ENCODE measurements at places on chromosomes 4 and X.

- DNase-seq, result no peak
Observed at GRCh38 chrX:151828439-151829080, 84.1 kb upstream of the MAGEA4 start.

GRCh38 chr4:98470366-98470765 is 188.0 kb downstream of the TSPAN5 start:
- DNase-seq, result no peak

GRCh38 chrX:116232833-116233232 is 62.3 kb downstream of the AGTR2 start:
- DNase-seq, result no peak

- no peak for DNase-seq
Observed at GRCh38 chrX:73851014-73852009, 288.3 kb downstream of the CHIC1 start.

DNA sequence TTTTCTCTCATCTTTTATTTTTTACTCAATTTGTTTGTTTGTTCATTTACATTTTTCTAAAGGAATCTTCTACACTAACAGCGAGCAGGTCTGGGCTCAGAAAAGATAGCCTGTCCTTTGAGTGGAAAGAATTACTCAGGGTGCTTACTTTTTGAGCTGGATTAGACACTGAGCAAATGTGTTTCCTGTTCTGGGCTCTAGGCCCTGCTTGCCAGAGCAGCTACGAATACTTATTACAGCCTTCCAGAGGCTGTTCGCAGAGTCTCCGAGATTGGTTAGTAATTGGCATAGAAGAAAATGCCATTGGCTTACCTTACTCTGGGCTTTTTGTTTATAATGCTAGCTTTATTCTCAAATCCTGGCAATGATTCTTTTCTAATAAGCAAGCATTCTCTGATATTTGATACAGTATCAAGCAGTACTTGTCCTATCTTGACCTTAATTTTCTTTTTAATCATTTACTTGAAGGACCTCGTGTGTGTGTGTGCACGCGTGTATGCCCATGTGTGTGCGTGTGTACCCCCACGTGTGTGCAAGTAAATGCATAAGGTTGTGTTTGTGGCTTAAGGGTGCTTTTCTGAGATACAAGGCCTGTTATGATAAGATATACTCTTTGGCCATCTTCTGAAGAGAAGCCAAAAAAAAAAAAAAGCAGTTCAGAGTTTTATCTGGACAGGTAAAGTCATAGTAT is 76.2 kb upstream of the GRXCR1 start:
- DNase-seq, result no peak

DNA sequence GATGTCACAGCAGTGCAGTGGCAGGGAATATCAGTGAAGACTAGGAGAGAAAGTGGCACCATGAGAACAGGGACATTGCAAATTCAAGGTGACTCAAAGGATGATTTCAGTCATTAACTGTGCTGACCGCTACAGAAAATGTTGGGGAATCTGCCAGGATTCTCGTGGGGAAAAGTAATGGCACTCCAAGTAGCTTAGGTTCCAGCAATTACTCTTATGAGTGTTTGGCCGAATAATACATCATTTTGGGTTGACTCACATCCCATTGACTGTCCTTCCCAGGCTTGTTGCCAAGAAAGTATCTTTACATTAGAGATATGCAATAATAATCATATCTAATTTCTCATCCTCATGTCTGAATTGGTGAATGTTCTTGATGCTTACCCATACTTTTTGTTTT is 1411.1 kb upstream of the PCDH7 start:
- DNase-seq, result no peak

DNA sequence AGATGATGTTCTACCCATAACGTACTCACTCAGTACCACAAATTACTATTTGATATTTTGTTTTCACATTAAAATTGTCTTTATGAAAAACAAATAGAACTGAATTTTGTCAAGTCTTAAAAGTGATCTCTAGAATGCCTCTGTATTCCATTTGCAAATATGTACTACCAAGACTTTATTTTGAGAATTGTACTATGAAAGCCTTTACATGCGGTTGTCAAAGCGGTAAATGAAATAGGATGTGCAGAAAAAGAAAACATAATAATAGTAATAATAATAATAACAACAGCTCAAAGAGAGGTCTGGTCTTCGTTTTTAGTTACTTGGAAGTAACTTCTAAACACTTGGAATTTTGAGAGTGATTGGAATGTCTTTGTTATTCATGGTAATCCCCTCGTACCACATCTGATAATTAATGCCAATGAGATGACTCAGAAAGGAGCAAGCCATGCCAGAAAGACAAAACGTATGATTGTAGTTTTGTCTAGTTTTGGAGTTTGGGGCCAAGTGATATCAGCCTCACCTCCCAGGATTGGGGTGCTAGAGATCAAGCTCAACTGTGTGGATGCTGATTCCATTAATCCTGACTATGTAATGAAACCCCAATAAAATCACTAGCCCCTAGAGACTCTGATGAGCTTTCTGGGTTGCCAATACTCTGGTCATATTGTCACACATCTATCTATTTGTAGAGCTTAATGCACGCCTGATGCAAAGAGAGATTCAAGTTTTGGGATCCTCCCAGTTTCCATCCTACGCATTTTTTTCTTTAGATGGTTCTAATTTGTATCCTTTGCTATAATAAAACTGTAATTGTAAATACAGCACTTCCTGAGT is 20.2 kb upstream of the CTSO start:
- no peak for DNase-seq

GRCh38 chrX:68440940-68441339 is 7.6 kb upstream of the OPHN1 start:
- no peak for DNase-seq

DNA sequence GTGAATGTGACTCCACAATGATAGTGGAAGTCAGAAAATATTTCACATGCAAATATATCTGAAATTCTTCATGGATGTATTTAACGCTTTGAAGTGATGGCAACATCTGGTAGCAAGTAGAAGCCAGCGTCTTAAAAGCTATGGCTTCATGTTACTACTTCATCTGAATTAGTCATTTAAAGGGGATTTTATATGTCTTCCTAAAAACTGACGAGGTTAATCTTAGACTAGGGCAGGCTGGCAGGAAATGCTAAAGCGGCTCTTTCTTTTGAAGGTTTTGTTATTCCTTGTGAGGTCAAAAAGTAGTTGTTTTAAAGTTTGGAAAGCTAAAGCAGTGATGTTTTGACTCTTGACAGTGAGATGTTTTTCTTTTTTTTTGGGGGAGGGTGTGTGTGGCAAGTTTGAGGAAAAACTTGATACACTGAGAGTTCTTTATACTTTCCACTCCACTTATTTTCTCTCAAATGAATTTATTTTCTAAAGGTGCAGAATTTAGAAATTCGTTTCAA is 22.6 kb downstream of the PLS3 start:
- no peak for DNase-seq

DNA sequence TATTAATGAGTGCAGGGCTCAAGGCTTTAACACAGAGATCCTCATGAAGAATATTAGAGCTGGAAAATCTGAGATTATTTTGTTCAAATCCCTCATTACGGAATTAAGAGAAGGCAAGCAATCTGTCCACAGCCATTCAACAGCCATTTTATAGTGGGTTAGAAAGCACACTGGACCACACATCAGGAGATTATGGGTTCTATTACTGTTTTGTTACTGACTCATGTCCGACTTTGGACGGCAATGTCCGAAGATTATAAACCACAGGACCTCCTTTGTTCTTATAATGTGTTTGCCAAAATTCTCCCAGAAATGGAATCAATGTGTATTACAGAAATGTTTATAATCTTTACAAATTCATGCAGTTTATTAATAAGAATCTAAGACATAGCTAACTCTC is 8.1 kb downstream of the LAMTOR3 start:
- no peak for DNase-seq

DNA sequence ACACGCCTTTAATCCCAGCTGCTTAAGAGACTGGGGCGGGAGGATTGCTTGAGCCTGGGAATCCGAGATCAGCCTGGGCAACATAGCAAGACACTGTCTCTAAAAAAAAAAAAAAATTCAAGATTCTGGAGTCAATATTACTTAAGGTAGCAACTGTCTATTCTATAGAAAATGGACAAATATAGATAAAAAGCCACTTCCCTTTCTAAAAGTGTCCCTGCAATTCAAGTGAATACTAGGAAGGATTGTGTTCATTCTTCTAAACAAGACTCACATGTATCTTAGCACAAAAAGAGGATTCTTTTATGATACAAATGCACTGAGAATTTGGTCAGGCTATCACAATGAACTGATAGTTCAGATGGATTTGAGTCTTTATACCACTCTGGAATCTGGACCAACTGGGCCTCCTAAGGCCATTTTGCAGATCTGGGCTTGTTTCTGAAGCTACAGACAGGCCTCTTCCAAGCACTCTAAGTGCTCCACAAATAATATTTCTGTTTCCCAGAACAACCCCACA is 7.0 kb downstream of the PKD2 start:
- no peak for DNase-seq

DNA sequence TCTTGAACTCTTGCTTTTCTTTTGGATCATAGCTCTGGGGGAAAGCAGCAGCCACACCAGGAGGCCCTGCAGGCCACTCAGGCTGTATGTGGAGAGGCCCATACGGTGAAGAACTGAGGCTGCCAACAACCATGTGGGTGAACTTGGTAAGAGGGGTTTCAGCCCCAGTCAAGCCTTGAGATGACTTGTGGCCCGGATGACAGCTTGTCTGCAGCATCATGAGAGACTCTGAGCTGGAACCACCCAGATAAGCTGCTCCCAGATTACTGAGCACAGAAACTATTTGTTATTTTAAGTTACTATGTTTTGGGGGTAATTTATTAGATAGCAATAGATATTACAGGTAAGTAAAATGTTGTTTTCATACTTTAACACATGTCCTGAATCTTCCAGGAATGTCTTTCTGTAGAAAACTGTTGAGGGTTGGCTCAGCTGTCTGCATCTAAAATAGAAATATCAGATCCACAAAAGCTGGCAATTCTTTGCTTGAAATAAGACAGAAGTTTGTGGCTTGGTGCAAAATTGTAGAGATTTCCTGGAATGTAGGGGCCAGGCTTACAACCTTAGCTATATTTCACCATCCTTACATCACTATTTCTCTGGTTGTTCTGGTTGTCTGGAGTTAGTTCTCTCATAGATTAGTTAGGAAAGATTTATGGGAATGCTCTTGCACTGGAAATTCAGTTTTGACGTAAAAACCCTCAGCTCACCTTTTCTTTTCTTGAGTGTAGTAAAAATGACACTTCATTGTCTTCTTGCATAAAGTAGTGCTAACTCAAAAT is 272.1 kb downstream of the RAPGEF2 start:
- no peak for DNase-seq

GRCh38 chr4:11596989-11597388 is 168.3 kb upstream of the HS3ST1 start:
- DNase-seq, result no peak

DNA sequence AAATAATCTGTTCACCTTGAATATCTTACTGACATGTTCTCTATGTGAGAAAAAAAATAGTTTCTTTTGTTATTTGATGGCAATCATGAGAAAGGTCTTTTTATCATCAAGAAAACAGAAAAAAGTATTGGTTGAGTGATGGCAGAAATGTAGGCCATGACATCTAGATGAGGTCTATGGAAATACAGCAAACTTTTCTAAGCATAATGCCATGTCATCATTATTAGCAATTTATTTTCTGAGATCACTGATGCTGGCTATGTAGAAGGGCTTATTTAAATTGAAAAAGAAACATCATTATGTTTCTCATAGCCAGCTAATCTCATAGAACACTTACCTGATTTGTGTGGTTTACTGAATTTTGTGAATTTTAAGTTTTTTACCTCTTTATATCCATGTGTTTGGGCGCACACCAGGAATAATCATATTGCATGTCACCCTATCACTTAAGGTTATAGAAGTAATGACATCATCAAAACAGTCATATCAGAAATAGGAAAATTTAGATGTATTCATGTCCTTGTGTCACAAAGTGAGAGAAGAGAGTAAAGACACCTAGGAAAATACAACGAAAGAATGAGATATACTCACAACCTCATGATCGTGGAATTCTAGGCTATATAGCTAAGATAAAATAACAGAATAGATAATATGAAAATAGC is 22.4 kb downstream of the UGT2A3 start:
- DNase-seq, result no peak

DNA sequence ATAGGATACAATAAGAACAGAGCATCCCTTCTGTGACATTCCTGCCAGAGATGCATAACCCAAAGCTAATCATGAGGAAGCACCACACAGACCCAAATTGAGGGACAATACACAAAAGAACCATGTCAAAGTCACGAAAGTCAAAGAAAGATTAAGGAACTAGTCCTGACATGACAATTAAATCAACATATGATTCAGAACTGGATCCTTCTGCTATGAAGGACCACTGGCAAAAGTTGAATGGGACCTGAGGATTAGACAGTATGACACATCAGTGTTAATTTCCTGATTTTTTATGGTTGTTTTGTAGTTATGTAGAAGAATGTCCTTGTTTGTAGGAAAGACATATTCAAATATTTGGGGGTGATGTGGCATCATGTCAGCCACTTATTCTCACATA is 13.9 kb downstream of the ACOT9 start:
- DNase-seq, result no peak

- no peak for DNase-seq
Observed at GRCh38 chr4:174427571-174428140, 94.6 kb downstream of the HPGD start.

DNA sequence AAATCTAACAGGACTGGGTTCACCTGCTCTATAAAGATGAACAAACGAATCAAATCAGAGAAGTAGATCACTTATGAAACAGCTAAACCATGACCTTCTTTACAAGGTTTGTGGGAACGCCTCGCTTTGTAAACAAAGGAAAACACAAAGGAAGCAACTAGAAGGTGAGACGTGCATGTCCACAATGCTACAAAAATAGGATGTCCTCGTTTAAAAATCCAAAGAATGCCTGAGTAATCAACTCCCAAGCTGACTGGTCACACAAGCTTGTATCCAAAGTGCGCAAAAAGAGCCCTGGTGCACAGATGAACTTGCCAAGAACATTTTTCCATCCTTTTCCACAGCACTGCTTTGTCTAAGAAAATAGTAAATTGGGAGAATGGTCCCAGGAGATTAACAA is 6.3 kb upstream of the SH3KBP1 start:
- DNase-seq, result no peak

DNA sequence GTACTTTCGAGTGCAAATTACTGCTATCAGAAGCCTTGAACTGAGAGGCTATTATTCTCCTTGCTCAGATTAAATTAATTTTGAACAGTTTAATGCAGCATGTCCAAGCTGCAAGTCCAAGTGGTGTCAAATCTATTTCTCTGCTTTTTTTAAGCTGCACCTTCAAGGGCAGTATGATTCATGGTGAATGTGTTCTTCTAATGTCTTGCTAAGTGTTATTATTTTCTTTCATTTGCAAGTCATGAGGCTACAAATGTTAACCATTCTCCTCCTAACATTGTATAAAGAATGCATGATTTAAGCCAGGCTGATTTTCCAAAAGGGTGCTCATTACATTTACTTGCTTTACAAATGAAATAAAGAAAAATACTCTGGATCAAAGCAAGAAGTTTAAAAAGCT is 200.4 kb downstream of the TEX13C start:
- DNase-seq, result no peak

DNA sequence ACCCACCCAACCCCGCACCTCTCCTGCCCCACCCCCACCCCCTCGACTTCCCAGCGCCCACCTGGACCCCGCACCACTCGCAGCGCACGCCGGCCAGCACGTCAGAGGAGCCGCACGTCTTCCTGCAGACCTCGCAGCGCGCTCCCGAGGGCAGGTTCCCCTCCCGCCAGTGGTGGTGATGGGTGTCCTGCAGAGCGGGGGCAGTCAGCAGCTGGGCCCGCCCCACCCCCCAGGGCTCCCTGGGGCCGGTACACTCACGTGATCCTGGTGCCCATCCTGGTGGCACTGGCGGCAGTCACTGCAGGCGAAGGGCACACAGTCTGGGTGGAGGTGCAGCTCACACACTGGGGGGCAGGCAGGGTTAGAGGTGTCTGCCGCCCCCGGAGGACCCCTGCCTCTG is 5.1 kb downstream of the DGKQ start:
- DNase-seq, result no peak

Data from CD4-positive, alpha-beta T cell treated with Interleukin-1 beta for 1 hour (primary cell).